ENCODE measurements at places on chromosomes 5 and 9.

DNA sequence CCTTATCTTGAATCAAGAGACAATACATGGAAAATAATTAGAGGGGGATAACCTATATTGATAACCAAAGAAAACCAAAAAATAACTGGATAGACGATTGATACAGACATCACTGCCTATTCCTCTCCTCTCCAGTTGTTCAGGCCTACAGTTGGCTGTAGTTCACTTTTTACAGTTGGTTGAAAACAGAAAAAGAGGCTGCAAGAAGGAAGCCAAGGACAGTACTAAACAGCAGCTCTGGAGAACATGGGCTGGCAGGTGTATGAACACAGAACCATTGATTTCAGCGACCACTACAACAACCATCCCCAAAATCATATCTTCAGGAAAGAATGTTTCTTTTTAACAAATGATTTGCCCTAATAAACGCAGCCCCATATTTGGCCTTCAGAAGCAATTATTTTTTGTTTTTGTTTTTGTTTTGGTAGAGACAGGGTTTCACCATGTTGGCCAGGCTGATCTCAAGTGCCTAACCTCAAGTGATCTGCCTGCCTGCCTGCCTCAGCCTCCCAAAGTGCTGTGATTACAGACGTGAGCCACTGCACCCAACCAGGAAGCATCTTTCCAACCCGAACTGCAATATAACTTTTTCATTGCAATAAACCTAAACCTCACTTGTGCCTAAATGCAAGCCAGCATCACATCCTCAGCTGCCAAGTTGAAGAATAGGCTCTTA, 64.3 kb downstream of the MLLT3 start:
- DNase-seq: no peak

- no peak for DNase-seq
Observed at GRCh38 chr9:135410421-135410820, 69.2 kb upstream of the PPP1R26 start.

DNA sequence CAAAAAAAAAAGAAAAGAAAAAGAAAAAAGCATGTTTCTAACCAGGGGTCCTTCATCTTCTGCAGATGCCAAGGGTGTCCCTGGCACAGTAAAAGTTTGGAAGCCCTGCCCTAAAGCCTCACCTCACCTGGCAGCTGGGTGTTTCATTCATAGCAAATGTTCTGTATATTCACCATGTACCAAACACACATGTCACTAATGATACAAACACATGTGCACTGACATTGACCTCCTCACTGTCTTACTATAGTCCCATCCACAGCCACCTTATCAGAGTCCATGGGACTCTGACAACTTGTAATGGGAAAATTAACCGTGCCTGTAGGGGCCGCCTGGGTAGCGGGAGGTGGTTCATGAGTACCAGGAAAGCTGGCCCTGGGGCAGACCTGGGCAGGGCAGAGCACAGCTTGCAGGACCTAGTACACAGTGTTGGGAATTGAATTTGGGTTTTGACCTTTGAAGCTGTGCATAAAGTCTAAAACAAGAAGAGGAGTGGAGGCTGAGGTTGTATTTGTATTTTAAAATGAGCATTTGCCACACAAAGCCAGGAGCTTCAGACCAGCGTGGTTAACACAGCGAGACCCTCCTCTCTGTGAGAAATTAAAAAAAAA, 6.4 kb upstream of the MGAT4B start:
- no peak for DNase-seq

- no peak for DNase-seq
Observed at GRCh38 chr9:127838375-127839078, 15.9 kb downstream of the ENG start.

DNA sequence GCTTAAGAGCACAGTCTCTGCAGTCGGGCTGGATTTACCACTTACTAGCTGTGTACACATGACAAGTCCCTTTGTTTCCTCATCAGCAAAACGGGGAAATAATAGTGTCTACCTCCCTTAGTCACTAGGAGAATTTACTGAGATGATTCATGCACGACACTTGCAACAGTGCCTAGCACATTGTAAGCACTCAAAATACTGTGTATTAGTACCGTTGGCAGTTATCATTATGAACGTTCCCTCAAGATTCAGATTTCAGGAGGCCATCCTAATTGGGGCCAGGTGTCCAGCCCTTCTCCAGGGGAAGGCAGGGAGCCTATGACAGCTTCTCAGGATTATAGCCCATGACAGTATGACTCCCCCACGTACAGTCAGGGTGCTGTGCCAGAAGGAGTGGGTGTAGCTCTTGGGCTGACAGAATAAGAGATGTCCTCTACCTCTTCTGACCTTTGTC, 164.3 kb downstream of the DOCK2 start:
- no peak for DNase-seq

DNA sequence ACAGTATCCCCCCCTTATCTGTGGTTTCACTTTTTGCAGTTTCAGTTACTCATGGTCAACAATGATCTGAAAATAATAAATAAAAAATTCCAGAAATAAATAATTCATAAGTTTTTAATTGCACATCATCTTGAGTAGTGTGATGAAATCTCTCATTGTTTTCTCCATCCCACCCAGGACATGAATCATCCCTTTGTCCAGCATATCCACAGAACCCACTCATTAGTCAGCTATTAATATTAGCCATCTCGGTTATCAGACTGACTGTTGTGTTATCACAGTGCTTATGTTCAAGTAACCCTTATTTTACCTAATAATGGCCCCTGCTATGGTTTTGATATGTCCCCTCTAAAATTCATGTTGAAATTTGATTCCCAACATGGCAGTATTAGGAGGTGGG, 40.7 kb downstream of the FAM114A2 start:
- DNase-seq: no peak

Data from CD4-positive, alpha-beta T cell treated with Interleukin-15 for 4 hours (primary cell).